ENCODE measurements at places on chromosomes 7 and 10.

- no peak for DNase-seq
Measured at GRCh38 chr10:125248489-125248888, 88.1 kb upstream of the CTBP2 start.

GRCh38 chr10:44460416-44460815 is 75.5 kb upstream of the CXCL12 start:
- no peak for DNase-seq

- no peak for DNase-seq
Measured at GRCh38 chr7:47538846-47539311, 43.0 kb downstream of the TNS3 start.

GRCh38 chr10:123562387-123562786 is 103.8 kb upstream of the GPR26 start:
- DNase-seq, result no peak

GRCh38 chr10:22489975-22490374 is 144.7 kb downstream of the SPAG6 start:
- no peak for DNase-seq

DNA sequence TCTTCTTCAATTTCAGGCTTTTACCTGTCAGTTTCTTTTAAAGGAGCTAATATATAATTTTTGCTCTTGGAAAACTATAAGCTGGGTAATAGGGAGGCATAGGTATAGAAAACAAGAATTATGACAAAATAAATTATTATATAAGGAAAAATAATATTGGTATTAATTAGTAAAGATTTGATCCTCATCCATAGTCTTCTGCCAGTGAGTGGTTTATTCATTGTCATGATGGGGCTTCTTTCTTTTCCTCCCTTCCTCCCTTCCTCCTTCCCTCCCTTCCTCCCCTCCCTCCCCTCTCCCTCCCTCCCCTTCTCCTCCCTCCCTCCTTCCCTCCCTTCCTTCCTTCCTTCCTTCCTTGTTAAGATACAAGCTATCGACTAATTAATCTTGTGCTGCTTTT is 698.6 kb downstream of the SORCS3 start:
- no peak for DNase-seq

- no peak for DNase-seq
Measured at GRCh38 chr10:69842882-69843281, 41.2 kb downstream of the COL13A1 start.

- DNase-seq, result no peak
Measured at GRCh38 chr7:3000566-3000965, 43.1 kb downstream of the CARD11 start.

- DNase-seq, result no peak
Measured at GRCh38 chr10:70563230-70563629, 39.3 kb downstream of the PRF1 start.

- no peak for DNase-seq
Measured at GRCh38 chr10:78727251-78727650, 341.5 kb upstream of the ZMIZ1 start.

DNA sequence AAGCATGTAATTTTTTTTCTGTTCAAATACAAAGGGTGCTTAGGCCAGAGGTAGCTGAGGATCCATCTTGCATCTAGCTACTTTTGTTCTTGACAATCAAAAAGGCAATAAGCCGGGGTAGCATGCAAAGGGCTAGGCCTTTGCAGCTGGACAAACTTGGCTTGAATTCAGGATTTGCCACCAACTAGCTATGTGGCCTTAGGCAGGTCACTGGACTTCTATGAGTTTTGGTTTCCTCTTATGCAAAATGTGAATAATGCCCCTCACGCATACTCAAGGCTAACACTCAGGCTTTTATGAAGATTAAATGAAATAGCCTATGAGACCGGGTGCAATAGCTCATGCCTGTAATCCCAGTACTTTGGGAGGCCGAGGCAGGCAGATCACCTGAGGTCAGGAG is 19.3 kb downstream of the GFRA1 start:
- DNase-seq, result no peak

- DNase-seq, result peak; percentile 96
Measured at GRCh38 chr7:100126931-100127865, at the start of gene MBLAC1. TSS of gene MBLAC1 (plus strand) at chr7:100126967. CDS start at chr7:100127396, 429 bp downstream.

DNA sequence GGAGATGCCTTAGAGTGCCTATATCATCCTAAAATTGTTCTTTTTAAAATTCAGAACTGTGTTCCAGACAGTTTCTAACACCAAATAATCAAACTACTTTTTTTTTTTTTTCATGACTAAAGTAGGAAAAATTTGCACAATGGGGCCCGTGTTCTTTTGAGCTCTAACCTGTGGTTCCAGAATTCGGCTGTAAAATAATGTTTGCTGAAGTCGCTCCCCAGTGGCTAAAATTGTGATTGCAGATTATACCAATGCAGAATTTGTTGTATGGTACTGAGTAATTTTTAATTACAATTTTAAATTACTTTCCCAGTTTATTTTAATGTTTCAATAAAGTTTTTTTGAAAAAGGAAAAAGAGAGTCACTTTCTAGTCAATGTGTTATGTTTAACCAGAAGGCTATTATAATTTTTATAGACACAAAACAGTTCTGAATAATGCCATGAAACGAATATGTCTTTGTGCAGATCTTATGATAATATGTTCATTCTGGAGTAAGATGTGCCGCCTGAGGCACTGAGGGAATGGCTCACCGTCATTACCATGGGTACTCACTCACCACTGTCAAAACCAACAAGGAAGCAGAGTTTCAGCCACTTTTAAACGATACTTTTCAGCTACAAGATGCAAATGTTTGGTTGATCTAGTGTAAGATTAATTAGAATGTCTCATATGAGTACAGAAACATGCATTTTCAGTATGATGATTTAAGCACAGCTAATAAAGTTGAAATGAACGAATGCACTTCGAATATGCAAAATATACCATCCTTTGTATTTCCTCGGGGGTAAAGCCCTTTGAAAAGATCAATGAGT is 173.6 kb downstream of the PRKCQ start:
- DNase-seq, result no peak

DNA sequence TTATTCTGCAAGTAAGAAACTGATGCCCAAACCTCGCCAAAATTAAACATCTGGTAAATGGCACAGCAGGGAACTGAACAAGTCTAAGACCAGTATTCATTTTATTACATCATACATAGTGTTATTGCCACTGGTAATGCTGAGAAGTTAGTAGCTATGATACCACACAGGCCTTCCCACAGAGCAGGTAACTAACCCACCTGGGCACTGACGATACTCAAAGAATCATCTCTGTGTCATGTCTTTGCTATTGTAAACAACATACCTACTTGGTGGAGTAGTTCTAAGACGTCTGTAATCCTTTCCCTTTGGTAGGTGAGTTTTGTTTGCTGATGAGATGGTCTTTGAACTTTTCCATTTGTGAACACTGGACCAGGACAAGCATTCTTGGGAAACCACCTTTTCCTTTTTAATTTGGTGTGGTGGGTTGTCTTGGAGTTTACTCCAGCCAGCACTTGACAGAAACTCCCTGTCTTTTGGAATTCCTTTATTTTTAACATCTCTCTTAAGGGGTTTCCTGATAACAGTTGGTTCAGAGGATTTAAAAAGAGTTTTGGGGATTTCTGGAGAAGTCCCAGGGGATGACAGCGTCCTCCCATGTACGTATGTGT is 40.9 kb downstream of the PDSS1 start:
- no peak for DNase-seq

- DNase-seq, result no peak
Measured at GRCh38 chr7:92762851-92763250, 73.5 kb downstream of the CDK6 start.

- DNase-seq, result no peak
Measured at GRCh38 chr10:6894405-6894804, 314.3 kb upstream of the PRKCQ start.

GRCh38 chr10:16732376-16732775 is 84.8 kb downstream of the RSU1 start:
- no peak for DNase-seq

GRCh38 chr10:44334091-44334490 is 50.8 kb downstream of the CXCL12 start:
- DNase-seq, result no peak

DNA sequence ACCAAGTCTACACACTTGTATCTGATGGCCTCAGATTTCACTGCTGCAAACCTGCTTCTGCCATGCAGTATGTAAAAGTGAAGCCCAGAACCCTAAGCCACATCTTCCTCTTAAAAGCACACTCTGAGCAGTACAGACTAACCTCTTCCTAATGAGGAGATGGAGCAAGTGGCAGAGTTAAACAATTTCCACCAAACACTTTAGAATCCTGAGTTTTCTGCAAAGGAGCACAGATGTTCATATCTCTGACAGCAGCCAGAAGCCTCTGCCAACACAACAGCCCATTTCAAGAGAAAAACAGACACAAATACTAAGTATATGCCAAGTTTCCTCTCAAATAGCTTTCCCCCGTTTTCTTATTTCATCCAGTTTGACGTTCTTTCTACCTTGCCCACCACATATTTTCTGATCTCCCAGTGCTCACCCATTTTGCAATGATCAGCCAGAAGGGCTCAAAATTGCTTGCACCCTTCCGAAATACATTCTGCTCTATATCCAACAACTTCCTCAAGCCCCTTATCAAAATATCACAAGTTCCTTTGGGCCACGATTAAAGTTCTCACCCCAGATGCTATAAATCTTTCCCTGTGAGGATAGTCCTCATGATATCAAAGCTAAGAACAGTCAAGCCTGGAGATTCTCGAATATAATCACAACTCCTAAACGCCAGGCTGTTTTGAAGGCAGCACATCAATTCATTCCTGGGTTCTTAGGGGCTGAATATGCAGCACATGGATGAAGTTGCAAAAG is 27.5 kb downstream of the ELMO1 start:
- no peak for DNase-seq

- no peak for DNase-seq
Measured at GRCh38 chr10:126394948-126395347, 6.7 kb upstream of the ADAM12 start.

- peak; percentile 2 for DNase-seq
Measured at GRCh38 chr7:69643708-69644445, 45.6 kb downstream of the AUTS2 start.

GRCh38 chr10:63304146-63304545 is 161.6 kb downstream of the JMJD1C start:
- no peak for DNase-seq

DNA sequence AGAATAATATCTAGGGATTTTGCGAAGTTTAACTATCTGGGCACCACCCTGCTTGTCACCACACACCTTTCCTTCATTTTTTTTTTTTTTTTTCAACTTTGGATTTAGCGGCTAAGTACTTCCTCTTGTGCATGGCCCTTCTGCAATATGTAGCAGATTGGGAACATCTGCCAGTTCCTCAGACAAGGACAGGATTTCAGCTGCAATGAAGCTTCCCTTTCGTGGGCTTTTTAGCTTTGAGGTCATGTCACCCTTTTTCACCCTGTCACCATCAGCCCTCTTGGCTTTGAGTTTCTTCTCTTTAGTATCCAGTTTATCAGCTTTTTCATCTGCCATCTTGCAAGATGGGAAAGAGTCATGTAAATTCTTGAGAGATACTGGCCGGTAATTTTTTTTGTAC is 81.6 kb upstream of the ETV1 start:
- no peak for DNase-seq

DNA sequence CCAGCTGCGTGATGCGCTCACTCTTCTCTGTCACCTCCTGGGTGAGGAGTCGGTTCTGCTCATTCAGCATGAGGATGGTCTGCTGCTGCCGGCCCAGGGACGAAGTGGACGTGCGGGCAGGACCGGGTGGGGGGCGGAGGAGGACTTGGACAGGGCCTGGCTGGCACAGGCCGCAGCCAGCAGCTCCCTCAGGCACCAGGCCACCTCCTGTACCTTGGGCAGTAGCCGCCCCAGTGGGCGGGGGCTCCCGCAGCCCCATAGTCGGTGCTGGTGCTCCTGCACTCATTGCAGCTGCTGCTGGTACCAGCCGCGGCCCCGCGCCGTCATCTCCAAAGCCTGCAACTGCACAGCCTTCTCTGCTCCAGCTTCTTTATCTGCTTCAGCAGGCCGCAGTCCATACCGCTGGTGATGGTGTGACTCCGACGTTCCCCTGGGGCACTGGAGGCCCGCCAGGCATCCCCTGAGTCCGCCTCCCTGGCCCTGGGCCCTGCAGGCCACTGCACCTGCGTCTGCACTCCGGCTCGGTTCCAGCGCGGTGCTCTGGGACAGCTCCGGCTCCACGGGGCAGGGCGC is 884.9 kb upstream of the ZNF722 start:
- DNase-seq, result no peak

DNA sequence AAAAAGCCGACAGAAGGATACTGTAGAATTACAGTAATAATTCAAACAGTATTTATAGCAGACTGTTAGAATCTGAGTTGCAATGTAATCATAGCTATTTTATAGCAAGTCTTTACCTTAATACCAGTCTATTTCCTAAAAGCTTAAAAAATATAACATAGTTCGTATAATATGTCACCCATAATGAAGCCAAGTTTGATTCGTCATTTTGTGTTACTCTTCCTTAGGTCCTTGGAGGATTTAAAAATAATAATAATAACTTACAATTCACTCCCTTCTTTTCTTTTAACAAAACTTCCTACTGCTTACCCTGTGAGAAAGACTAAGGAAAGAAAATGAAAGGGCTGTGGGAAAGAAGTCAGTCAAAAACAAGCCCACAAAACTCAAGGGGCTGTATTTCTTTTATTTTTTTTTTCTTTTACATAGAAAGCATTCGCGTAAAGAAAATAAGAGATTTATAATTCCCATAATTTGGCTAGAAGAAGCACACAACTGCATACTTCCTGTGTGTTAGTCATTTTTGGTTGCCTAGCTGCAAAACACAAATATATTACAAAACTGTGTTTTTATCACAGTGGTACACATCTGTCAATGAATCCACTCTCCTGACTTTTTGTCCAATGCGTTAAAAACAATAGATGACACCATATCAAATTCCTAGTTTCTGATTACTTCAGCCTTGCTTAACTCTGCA is 187.2 kb upstream of the CELF2 start:
- no peak for DNase-seq

- no peak for DNase-seq
Measured at GRCh38 chr7:135197906-135198655, 13.2 kb downstream of the WDR91 start.

DNA sequence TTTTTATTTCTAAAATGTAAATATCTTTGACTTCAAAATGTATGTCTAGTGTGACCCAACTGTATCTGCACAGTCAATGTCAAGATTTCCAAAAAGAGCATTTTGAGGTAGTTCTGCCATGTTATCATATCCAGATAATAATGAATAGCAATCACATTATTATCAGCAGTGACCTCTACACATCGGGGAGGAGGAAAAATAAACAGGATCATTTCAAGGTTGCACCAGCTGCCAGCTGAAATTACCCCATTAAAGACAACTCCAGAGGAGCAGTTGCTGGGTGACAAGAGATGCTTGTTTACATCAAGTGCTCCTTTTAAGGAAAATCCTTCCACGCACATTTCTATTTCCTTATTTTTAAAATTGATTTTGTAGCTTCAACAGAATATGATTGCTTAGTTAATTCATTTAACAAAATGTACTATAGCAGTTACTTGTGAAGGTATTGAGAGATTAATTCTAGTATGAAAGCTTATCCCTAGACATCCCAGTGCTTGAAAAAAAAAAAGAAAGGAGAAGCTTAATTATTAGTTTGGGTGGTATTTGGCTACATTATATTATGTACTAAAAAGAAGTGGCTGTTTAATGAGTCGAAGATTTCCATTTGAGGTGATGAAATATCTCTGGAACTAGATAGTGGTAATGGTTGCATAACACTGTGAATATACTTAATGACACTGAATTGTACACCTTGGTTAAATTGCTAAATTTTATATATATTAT is 19.3 kb upstream of the SLC35G1 start:
- no peak for DNase-seq
